ENCODE measurements at places on chromosomes 16 and 17.

DNA sequence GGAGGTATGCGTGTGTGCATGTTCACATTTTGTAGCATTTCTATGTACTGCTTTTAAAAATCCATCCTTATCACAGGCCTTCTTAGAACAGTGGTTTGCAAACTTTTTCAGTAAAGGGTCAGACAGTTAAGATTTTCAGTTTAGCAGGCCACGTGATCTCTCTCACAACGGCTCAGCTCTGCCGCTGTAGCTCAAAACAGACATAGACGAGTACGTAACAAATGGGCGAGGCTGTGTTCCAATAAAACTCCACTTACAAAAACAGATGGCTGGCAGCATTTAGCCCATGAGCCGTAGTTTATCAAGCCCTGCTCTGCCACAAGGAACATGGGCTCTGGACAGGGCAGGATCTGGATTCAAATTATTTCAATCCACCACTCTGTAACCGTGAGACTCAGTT, 141.8 kb downstream of the XYLT1 start:
- no peak for DNase-seq

- no peak for DNase-seq
Observed at GRCh38 chr16:22262460-22262859, 34.7 kb upstream of the POLR3E start.

DNA sequence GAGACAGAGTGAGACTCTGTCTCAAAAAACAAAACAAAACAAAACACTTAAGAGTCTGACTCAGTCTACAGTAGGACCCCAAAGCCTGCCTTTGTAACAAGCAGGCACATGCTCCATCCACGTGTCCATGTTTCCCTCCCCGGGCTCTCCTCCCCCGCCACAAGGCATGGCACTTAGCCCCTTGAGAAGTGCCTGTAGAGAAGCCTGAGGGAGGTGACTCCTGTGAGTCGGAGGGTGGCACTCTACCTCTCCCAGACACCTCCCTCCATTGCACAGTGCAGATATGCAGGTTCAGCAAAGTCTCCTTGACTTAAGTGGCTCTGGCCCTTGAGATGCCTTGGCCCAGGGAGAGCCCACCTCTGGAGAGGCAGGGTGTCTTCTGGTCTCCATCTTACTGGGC, 6.8 kb downstream of the FHOD1 start:
- no peak for DNase-seq

GRCh38 chr16:89873972-89874689, 739 bp downstream of the TCF25 start:
- peak; percentile 80 for DNase-seq

GRCh38 chr17:46783031-46783593, 35.4 kb downstream of the WNT3 start:
- no peak for DNase-seq

- no peak for DNase-seq
Observed at GRCh38 chr17:63142836-63143235, 176.8 kb downstream of the TANC2 start.

DNA sequence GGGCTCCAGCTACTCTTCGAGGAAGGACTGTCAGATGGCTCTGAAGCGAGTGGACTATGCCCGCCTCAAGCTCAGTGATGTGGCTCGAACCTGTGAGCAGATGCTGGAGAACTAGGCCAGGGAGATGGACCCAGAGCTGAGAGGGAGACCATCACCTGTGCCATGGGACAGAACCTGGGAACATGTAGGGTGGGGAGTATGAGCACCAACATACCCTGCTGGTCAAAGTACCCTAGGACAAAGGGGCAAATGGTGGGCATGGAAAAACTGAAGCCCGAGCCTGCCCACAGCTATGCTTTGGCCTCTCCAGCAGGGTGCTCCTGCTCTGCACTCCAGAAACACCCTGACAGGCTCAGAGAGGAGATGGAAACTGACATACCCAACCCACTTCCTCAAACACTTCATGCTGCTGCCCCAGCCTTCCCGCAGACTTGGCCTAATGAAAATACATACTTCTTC, 1.9 kb downstream of the MED11 start:
- DNase-seq, result peak; percentile 85

- DNase-seq, result no peak
Observed at GRCh38 chr16:80176114-80176513, 364.7 kb upstream of the DYNLRB2 start.

DNA sequence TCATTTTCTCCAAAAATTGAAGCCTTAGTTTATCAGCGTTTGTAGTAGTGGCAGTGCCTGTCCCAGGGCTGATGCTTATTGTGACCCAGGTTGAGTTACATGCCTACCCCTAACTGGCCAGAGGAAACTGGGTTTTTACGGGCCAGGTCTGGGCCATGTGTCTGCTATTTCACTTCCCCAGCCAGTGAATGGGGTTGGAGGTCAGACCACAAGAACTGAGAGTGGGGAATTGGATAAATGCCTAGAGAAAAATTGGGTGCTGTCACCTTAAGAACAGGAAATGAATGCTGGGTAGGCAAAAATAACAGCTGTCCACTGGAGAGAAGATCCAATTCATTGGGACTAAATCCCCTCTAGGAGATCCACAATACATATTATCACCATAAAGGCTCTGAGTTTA, 5.2 kb downstream of the ADPRM start:
- peak; percentile 3 for DNase-seq

DNA sequence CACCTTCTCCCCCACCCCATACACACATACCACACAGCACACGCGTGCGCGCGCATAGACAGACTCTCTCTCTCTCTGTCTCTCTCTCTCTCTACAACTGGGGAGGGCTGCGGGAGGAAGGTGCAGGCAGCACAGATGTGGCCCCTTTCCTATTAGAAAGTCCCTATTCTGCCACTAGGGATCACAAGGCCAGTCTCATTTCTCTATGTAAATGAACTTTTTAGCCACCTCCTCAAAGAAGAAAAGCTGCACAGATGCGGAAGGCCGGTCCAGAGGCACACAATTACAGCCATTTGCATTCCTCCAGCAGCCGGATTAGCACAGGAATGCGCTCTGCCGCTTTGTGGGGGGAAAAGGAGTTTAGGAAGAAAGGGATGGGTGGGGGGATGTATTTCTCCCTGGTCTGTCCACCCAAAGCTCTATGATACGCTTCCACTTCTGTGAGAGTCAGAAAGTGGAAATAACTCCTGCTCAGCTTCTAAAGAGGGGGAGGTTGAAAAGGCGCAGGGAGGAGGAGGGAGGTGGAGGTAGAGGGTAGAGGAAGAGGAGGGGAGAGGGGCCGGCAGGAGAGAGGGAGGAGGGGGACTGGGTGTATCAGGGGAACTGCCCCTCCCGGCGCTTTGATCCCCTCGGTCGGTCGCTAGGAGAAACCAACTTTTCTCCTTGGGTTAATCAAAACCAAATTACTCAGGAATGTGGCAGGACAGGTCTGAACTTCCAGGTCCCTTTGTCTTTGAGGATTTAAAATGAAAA, 11.7 kb downstream of the ZFHX3 start:
- DNase-seq, result no peak

GRCh38 chr16:86509759-86510464, 415 bp upstream of the FOXF1 start:
- DNase-seq, result no peak

DNA sequence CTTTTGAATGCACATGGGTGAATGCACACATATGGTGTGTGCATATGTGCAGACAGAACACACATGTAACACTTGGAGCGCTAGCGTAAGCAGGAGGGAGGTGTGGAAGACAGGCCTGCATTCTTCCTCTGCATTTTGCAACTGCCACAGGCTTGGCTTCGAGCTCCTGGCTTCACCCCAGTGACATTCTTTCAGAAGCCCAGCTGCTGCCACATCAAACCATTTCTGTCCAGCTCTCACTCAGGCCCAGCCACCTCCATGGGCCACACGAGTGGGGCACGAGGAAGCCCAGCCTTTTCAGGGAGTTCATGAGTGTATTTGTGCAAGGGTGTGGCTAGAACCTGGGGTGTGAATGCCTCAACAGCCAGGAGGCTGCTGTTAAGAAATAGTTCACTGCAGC, 18.8 kb downstream of the LGALS3BP start:
- DNase-seq, result no peak

- no peak for DNase-seq
Observed at GRCh38 chr17:5913032-5913531, 157.1 kb upstream of the WSCD1 start.

GRCh38 chr17:28057731-28058246, 15.3 kb downstream of the NLK start:
- DNase-seq, result peak; percentile 54

GRCh38 chr17:15413101-15413771, 54.2 kb downstream of the CDRT4 start:
- no peak for DNase-seq

DNA sequence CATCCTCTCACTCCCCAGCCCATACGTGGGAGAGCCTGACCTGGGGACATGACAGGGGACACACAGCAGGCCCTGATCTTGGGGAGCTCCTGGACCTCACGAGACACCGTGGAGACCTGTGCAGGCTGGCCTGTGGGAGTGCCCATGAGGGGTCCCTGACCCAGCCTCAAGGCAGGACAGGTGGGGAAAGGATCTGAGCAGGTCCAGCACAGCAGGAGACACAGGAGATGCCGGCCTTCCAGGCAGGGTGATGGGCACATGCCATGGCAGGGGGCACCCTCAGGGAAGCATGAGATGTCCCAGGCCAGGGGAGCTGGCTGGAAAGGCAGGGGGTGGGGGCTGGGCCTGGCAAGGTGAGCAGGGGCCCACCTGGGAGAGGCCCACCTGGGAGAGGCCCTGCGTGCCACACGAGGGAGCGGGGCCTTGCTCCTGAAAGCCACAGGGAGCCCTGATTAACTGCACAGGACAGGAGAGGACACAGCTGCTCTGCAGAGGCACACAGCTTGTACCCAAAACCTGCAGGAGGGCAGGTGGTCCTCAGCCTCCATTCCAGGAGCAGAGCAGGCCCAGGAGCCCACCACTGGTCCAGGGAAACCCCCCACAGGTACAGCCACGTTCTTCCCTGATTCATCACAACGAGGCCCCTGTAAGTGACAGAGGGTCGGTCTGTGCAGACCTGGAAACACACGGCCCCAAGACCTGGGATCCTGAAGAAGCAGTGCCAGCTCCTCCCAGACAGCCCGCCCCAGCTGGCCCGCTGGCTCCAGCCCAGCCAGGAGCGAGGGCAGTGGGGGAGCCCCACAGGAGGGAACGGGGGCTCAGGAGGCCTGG, 26.6 kb upstream of the KRT17 start:
- DNase-seq, result no peak

GRCh38 chr16:82603784-82604411, 22.9 kb upstream of the CDH13 start:
- no peak for DNase-seq

DNA sequence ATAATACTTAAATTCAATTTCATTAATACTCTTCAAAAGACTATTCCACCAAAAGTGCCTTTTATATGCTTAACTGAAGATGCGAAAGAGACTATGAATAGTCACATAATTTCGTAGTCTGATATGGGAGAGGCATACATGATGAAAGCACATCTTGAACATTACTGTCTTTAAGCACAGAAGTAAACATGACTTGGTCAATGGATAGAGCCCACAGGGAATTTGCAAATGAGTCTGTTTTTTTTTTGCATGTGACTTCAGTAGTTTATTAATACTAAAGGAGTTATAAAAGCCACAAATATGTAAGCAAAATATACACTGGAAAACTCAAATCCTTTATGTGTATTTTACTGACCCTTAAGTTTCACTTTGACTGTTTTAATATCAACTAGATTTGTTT, 15.9 kb downstream of the ADPRM start:
- no peak for DNase-seq

All from HL-60 (cell line).